ENCODE measurements at places on chromosomes 7 and 10. TPM values are rescaled to one million over a fixed set of nuclear protein-coding genes. Genes with fewer than 3 reads are reported as not detected.

GRCh38 chr10:110045772-110046171 lies 38.0 kb downstream of the ADD3 start:
- no peaks in the 10 kb centered on the region for H3K36me3 ChIP-seq
- H3K27ac ChIP-seq: no peak overlapping the region

DNA sequence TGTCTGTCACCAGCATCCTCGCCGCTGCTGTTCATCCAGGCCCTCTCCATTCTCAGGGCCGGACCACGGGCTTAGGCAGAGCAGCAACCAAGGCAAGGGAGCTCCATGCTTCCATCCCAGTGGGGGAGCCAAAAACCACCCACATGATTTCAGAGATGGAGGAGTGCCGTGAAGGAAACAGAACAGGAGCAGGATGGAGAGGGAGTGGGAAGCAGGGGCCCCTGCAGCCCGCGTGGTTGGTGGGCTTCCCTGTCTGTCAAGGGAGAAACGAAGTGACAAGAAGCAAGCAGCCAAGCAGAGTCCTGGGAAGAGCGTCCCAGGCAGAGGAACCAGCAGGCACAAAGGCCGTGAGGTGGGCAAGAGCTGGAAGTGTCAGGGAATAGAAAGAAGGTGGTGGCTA lies 95.7 kb downstream of the SLIT1 start:
- H3K4me1 ChIP-seq: no peaks in the 10 kb centered on the region
- no peaks in the 10 kb centered on the region for H3K36me3 ChIP-seq
- DNase-seq: no peak
- H3K27me3 ChIP-seq: no peaks in the 10 kb centered on the region
- no peak overlapping the region for H3K27ac ChIP-seq

- no peaks in the 10 kb centered on the region for H3K36me3 ChIP-seq
- H3K4me1 ChIP-seq: no peaks in the 10 kb centered on the region
- no peak overlapping the region for H3K27ac ChIP-seq
- no peak overlapping the region for H3K4me3 ChIP-seq
- H3K27me3 ChIP-seq: no peaks in the 10 kb centered on the region
These were observed 87.4 kb downstream of the FOXL3 start for GRCh38 chr7:377080-378040.

GRCh38 chr7:107327986-107328569 lies 141.8 kb upstream of the GPR22 start:
- no peak overlapping the region for H3K4me3 ChIP-seq
- no peaks in the 10 kb centered on the region for H3K4me1 ChIP-seq
- DNase-seq: no peak
- no peaks in the 10 kb centered on the region for H3K27me3 ChIP-seq

DNA sequence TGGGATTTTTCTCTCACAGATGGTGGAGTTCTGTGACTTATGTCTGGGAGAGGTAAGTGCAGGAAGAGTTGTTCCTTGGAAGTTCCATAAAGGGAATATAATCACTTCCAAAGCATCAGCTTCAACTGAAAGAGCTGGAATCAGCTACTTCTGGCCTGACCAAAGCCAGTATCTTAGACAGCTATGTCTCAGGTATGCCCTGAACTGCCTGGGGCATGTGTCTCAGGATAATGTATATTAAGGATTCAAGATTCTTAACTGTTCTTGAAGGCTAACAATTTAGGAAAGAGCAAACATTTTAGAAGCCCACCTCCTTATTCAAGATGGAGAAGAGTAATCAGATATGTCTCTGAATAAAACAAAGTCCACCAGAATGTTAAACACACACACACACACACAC lies 12.4 kb upstream of the NOBOX start:
- no peak for DNase-seq
- no peaks in the 10 kb centered on the region for H3K27me3 ChIP-seq
- no peaks in the 10 kb centered on the region for H3K36me3 ChIP-seq
- H3K4me3 ChIP-seq: no peak overlapping the region
- H3K4me1 ChIP-seq: no peaks in the 10 kb centered on the region

DNA sequence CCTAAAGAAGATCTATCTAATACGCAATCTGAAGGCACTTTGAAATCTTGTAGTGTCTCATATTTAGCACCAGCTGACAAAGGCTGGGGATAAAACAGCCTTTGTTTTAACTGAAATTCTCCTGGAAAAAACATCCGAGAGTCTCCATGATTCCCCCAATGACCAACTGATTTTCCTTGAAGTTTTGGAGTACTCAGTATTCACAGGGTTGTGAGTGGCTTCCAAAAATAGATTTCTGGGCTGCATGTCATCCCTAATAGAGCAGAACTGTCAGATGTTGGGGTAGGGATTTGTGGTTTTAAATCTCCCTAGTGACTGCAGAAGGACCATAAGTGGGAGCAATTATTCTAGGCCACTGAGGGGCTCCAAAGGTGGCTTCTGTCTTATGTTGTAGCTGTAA lies 206.4 kb downstream of the TAX1BP1 start:
- peaks cover 2% of the 10 kb centered on the region for H3K4me1 ChIP-seq
- no peak overlapping the region for H3K4me3 ChIP-seq
- no peaks in the 10 kb centered on the region for H3K27me3 ChIP-seq
- no peak for DNase-seq
- no peaks in the 10 kb centered on the region for H3K36me3 ChIP-seq

- peaks cover 4% of the 10 kb centered on the region for H3K4me1 ChIP-seq
- H3K36me3 ChIP-seq: no peaks in the 10 kb centered on the region
- no peak for DNase-seq
- no peak overlapping the region for H3K27ac ChIP-seq
These were observed 84.0 kb downstream of the ADD3 start for GRCh38 chr10:110091830-110092229.

SPAG6 gene
- total RNA-seq: 0.36 TPM

CNNM1 gene
- total RNA-seq: 0.30 TPM

Data from aorta (tissue), 5 donors.